ENCODE measurements at places on chromosomes 5 and 9.

- peak; percentile 78 for DNase-seq
Observed at GRCh38 chr5:172932313-172933017, 26.8 kb upstream of the RPL26L1 start.

- no peak for DNase-seq
Observed at GRCh38 chr5:96329886-96330529, 103.0 kb downstream of the PCSK1 start.

- DNase-seq, result peak; percentile 12
Observed at GRCh38 chr9:116662646-116663310, 24.3 kb upstream of the TRIM32 start.

DNA sequence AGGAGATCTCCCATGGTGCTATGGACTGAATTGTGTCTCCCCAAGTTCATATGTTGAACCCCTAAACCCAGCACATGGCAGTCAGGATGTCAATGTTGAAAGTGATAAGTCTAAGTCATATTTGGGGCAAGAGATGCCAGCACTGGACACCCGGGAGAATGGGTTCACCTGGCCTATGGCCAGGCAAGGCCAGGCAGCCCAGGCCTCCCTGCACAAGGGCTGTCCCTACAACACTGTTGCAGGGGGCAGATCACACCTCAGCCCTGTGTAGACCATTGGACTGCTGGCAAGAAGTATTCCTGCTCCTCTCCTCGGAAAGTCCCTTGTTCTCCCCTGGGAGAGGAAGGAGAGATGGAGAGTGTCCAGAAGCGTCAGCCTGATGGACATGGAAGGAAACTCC, 240.5 kb downstream of the GADD45G start:
- no peak for DNase-seq

Data from IMR-90 (cell line).